ENCODE measurements at places on chromosomes 5 and 9.

GRCh38 chr5:88485531-88485930, 216.9 kb upstream of the TMEM161B start:
- DNase-seq, result no peak

DNA sequence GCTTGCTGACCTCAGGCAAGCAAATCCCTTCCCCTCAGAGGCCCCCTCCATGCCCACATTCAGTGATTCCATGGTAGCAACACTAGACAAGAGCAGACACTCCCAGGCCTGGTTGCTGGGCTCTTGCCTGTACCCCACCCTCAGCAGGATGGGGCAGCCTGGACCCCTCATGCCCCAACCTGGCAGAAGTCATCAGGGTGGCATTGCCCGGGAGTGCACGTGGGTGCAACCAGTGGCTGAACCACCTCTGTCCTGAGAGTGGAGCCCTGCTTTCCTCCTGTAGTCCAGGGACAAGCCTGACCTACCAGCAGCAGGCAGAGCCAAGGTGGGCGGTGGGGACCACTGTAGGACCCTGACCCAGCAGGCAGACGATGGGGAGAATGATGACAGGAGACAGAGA, 65.8 kb upstream of the TBC1D2 start:
- DNase-seq, result no peak

GRCh38 chr5:154103233-154103632, 64.5 kb downstream of the MFAP3 start:
- no peak for DNase-seq

- no peak for DNase-seq
These were observed 10.8 kb downstream of the TYRP1 start for GRCh38 chr9:12703996-12704395.

DNA sequence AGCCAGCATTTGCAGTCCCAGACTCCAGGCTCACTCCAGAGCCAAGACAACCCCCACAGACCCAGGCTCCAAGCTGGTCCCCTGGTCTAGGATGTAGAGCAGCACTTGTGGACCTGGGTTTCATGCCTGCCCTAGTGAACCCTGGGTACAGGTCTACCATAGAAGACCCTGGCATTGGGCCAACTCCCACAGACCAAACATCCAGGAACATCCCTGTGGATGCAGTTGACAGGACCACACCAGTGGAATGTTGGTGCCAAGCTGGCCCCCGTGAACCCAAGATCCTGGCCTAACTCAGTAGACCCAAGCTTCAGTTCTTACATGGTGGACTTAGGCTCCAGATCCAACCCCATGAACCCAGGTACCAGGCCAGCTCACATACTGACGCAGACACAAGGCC, 250.6 kb downstream of the KDM4C start:
- no peak for DNase-seq

- no peak for DNase-seq
These were observed 91.4 kb upstream of the PHYKPL start for GRCh38 chr5:178323961-178324360.

GRCh38 chr9:72046630-72047456, 13.6 kb downstream of the C9orf57 start:
- DNase-seq, result no peak
